Smooth muscle cell of trachea (primary cell): ENCODE measurements at places on chromosomes 16 and 17. TPM values are rescaled to one million over a fixed set of nuclear protein-coding genes. Genes with fewer than 3 reads are reported as not detected.

The BAIAP3 gene
- 1.5 and 1.9 TPM in 2 replicates for total RNA-seq

The DNAH9 gene
- not detected in 2 replicates for total RNA-seq

The TMEM100 gene
- total RNA-seq = 0.99 and 5.4 TPM in 2 replicates

The EXOC7 gene
- 107 and 137 TPM in 2 replicates for total RNA-seq

The ANKFN1 gene
- total RNA-seq = not detected in 2 replicates

The FOXO3B gene
- total RNA-seq = 3.8 and 8.1 TPM in 2 replicates

The PGAP6 gene
- total RNA-seq = 50.9 and 88.8 TPM in 2 replicates

The NUPR1 gene
- 14.7 and 20.8 TPM in 2 replicates for total RNA-seq
